ENCODE measurements at places on chromosomes 6 and 20.

DNA sequence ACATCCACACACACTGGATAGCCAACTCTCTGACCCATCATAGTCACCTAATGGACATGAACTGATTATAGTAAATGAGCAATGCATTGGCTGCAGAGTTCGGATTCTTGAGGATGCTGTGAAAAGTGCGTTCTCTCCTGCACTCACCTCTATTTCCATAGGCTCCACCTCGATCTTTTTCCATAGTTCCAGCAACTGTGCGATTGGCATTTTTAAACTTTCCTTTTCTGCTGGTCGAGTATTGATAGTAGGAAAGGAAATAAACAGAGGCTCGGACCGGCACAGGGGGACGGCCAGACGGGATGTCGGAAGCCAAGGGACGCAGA, 94.4 kb downstream of the RNASET2 start:
- DNase-seq: no peak

- peak; percentile 90 for DNase-seq
These were observed 6.2 kb downstream of the TMEM242 start for GRCh38 chr6:157316871-157317814.

DNA sequence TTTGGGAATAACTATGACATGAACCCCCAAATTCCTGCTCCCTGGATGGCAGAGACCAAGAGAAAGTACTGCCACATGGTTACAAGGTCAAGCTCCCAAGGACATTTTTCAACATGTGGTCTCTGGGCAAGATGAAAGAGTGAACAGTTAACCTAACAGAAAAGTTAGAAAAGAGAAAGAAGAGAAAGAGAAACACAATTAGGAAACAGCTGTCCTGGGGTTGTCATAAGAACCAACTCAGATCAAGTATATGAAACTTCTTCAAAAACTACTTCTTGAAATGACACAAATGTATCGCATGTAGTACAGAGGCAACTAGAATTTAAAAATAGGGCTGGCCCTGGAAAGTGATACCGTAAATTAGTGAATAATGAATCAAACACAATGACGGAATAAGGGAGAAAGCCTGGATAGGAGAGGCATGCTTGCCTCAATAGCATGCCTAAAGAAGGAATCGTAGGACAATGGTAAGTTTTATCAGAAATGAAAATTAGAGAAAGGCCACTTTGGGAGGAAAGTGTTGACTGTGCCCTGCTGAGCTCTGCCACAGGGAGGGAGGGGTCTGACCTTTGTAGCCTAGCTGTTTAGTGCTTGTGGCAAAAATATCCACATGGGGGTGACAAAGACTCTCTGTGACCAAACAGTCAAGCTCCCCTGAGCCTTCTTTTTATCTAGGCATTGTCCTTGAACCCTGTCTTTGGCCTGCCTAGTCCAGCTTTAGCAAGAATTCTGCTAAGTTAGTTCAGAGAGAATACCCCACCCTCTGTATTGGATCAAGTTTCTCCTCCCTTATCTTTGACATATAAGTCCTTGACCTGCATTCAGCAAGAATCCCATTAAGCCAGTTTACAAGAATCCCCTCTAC, 4.3 kb upstream of the DCBLD1 start:
- DNase-seq: no peak

DNA sequence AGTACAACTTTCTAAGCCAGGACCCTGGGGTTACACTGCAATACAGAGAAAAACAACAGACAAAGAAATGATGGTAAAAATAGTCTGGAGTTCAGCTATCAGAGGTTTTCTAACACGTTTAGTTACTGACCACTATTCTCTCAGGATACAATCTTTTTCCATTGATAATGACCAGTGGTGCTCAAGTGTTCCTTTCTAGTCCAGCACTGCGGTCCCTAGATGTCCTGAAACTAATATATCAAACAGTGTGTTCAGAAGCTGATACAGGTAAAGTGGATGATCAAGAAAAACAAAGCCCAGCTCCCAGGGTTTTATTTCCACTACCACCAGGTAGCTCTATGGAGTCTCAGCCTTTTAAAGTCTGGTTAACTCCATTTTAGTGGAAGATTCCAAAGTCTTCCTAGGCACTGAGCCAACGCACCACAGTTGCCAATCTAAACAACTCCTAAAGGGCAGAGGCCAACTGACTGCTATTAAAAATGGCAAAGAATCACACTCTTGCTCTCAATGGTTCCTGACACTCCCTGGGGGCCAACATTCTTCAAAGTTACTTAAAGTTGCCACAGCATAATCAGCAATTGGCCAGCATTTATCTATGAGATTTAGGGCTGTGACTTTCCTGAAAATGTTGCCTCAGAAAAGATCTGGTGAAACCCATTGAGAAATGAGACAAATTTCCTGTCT, 38.2 kb downstream of the DZANK1 start:
- DNase-seq: no peak

DNA sequence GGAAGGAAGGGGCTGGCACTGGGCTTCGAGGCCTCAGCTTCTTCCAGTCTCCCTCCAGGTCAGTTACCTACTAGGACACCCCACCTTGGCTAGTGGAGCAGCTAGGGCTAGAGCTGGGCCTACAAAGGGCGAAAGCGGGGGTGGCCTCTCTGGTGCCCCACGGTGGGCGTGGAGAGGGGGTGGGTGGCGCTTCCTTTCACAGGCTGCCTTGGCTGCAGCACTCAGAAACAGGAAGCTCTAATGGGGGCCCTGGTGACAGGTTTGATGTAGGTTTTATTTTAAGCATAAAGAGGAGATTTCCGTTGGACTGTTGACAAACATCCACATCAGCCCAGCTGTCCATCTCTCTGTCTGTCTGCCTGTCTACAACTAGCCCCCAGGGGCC, 13.4 kb downstream of the FAM110A start:
- no peak for DNase-seq

DNA sequence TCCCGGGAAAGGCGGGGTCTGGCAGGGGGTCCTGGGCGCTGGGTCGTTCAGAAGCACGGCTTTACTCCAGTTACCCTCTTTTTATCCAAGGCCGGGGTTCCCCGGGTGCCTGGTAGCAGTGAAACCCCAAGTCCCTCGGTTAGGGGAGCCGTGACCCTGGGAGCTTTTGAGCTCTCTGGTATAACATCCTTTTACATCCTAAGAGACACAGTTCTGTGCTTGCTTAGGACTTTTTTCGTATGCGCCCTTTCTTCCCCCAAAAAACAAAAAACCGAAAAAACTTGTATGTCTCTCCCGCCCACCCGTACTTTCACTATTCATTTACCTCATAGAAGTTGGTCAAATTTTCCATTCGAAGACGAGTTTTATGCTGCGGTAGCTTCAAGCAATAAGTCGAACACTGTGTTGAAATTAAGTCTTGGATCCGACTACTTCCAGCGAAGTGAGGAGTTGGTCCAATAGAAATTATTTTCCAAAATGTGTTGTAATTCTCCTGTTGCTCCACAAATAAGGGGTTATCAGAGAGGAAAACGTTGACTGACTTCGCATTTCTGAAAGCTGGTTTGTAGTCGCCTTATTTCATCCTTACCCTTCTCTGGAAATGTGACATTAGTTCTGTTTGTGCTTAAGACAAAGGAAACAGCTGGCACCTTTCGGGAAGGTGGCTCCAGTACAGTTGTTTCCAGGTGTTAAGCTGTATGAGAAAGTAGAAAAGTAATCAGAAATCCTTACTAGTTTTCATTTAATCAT, 816 bp upstream of the MAN1A1 start:
- peak; percentile 36 for DNase-seq

- no peak for DNase-seq
These were observed 71.4 kb downstream of the ARID1B start for GRCh38 chr6:156848533-156848932.

DNA sequence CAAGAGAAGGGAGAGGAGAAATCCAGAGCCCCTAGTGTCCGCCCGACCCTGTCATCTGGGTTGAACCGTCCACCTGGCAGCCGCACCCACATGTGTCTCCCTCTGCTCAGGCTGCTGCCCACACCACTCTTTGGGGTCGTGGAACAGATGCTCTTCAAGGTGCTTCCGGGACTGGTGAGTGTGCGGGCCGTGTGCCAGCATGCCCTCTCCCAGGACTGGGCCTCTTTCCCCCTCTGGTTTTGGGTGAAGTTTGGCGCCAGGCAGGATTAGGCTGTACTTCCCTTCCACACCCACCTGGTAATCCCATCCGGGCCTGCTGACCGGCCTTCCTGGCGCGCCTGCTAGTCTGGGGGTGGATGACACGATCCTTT, 7.9 kb downstream of the BPIFB3 start:
- no peak for DNase-seq

DNA sequence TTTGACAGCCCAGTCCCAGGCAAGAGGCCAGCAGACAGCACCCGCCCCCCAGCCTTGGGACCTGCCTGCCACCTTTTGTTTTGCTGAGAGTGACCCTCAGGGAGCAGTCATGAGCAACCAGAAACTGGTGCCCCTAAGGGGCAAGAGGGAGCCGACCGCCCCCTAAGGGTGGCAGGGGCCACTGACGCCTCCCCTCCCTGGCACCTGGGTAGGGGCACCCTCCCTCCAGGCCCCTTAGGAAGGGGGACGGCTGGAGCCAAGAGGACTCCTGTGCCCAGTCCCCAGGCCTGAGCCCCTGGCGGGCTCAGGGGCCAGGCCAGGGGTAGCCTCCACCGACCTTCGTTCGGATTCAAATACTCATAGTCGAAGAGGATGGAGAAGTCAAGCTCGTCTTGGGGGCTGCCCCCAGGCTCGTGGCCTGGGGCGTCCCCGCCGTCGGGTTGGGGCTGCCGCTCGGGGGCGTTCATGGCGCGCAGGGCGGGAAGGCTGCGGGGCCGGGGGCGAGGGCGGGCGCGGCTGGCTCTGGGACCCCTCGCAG, 417 bp downstream of the NFATC2 start:
- DNase-seq: no peak

DNA sequence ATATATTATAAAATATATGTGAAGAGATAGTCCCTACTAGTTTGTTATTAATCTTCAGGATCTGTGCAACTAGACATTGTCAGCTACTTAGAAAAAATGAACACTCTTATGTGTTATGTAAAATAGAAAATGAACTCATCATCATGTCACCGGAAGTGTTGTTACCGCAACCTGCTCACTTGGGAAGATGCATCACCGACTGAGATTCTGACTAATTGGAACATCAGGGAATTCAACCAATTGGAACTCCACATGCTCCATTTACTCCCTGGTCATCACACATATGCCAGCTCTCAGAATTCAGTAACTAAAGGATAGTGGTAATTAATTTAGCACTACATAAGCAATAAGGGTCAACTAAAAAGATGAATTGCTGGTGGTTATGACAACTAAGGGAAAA, 16.7 kb upstream of the B3GAT2 start:
- peak; percentile 91 for DNase-seq

DNA sequence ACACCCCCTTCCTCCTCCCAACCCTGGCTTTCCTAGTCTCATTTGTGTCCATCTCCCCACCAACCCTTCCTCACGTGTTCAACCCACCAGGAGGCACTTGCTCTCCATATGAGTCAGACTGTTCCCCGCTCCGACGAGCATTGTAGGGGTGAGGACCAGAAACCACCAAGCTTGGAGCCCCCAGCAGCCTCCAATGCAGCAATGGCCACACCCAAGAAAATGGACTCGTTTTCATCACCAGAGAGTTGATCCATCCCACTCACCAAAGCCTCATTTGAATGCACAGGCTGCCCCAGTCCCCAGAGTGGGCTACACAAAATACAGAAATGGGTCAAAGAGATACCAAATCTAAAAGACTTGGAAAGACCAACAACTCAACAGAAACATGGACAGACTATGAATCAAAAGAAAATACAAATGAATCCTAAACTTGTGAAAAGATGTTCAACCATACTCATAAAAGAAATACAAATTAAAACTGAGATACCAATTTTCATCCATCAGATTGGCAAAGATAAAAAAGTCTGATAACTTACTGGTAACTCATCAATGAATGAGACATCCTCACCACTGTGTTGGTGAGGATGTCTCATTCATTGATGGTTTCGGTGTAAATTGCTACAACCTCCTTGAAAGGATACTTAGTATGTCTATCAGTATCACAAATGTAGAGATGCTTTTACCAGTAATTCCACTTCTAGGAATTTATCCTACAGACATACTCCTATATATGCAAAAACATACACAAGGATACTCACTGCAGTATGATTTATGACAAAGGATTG, 68.1 kb downstream of the TRERF1 start:
- DNase-seq: no peak

DNA sequence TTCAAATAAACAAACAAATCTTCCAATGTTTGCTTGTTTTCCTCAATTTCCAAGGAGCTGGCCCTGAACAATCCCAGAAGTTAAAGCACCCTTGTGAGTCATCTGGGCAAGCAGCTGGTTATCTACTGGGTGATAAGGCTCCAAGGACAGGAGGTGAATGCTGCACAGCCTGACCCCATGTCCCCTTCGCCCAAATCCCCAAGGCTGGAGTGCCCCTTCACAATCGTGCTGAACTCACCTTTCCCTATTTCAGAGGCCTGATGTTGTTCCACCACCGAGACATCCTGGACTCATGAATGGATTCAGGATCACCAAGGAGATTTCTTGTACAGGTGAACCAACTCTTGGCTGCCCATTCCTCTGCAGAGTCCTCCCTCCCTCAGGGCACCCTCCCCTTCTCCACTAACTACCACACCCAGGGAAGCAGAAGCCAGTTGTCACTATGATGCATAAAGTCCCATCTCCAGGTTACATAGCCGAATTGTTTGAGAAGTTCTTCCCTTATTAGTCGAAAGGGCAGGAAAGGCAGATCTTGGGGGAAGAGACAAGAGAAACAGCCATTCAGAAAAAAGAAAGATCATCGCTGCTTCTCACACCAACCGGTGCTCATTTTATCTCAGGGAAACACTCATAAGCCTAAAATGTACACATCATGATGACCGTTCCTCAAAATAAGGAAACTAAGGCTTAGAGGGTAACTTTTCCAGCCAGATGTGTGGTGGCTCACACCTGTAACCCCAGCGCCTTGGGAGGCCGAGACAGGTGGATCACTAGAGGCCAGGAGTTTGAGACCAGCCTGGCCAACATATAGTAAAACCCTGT, 138.8 kb upstream of the RREB1 start:
- DNase-seq: no peak

DNA sequence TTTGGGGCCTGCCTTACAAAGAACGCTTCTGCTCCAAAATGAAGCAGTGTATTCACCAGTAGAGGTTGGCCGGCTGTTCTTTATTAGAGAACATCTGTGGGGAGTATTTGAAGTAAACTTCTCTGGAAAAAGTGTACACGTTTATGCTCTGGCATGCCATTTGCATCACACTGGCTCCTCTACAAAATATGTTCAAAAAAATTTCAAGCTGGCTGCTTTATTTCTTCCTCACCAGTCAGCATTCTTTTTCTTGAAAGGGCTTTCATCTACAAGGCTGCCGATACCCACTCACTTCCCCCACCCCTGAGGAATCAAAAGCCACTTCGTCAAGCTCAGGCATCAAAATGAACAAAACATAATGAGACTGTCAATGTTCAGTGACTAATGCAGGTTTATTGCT, 294.1 kb downstream of the TFAP2B start:
- no peak for DNase-seq

All from HS-5 (cell line).